Prostate gland (tissue), 2 donors: ENCODE measurements at places on chromosomes 2 and 18.
A peak's percentile ranks its signal among the peaks of the same experiment; 100 is the strongest.

DNA sequence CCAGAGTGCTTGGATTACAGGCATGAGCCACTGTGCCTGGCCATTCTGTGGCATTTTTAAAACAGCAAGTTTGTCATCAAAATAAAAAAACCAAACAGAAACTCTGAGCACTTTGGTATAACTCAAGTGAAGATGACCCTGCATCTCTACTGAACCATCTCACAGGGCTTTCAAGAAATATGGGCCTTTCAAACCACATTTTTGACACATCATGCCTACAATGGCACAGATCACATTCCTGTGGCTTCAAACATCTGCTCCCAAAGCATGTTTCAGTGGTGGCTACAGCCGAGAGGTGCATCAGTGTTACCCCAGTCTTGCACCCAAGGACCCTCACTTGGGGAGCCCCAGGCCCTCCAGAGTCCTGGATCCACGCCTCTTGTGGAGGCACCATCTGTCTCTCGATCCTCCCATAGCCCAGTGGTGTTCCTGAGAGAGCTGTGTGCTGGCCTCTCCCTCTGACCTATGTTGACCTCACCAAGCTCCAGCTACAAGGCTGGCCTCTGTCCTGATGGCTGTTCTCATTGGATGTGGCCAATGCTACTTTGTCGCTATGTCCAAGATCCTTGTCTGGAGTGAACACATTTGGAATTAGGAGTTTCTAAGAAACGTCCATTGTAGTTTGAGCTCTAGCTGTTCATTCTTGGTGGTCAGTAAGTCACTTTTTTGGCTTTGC, 55.2 kb upstream of the RALBP1 start:
- no peak for DNase-seq

- DNase-seq, result no peak
Observed at GRCh38 chr18:28723506-28723905, 546.6 kb upstream of the CDH2 start.

GRCh38 chr2:86337244-86337835, at the start of gene REEP1:
REEP1 (minus strand) TSS chr2:86337626; CDS start chr2:86337510, 116 bp downstream.
- no peak for DNase-seq

GRCh38 chr18:61808286-61808685, 84.5 kb downstream of the RNF152 start:
- DNase-seq, result no peak

- DNase-seq, result no peak
Observed at GRCh38 chr18:54945576-54946125, 13.6 kb downstream of the CCDC68 start.

DNA sequence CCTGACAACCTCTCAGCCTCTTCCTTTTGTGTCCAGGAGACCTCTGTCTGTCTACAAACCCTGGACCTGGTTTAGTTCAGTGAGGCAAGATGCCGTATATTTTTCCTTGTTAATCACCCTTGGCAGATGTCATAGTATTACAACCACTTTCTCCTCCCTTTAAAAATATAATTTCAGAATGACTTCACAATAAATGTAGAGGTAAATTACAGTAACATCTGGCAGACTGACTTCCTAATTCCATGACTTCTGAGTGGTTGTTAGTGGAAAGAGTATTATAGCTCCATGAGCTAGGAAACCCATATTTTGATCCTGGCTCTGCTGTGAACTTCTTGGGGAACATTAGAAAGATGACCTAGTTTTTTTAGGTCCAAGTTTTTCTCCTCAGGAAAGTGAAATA, 39.5 kb downstream of the SPATS2L start:
- DNase-seq, result no peak

GRCh38 chr2:177670791-177671535, 278.4 kb downstream of the AGPS start:
- DNase-seq, result no peak

GRCh38 chr2:198236338-198236737, 431.9 kb downstream of the PLCL1 start:
- DNase-seq, result no peak

DNA sequence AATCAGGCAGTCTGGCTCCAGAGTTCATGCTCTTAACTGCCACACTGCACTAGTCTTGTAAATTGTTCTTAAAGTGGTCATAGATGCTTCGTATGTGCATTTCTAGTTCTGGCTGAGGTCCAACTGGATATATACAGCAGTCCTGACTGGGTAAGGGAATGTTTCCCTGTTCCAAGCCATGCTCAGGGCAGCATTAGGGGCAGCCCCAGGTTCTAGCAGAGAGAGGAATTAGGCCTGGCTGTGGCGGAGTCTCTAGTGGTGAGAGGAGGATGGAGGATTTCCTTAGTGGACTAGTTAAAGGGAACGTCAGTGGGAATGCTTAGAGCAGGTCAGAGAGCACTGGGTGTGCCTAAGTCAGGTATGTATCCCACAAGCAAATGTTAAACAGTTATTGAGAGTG, 28.0 kb downstream of the UBE2E3 start:
- no peak for DNase-seq

DNA sequence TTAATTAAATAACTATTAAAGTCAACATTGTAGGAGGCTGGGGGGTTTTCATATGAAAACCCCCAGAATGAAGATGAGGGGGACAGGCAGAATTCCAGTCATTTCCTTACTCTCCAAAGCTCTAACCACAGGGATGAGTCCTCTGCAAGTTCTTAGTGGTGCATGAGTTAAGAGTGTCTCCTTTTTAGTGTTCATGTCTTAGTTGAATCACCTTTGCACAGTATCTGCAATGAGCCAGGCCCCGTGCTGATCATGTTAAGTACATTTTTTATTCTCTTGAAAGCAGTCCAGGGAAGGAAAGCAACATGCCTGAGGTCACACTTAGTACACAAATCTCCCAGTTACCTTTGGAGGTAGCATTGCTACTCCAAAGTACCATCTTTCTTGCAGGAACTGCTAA, 25.7 kb upstream of the MSGN1 start:
- DNase-seq, result no peak

- no peak for DNase-seq
Observed at GRCh38 chr2:170703776-170704476, 11.2 kb upstream of the SP5 start.

GRCh38 chr2:43210467-43211303, 15.7 kb downstream of the ZFP36L2 start:
- DNase-seq, result no peak

GRCh38 chr18:5717256-5717655, 173.5 kb upstream of the EPB41L3 start:
- DNase-seq, result no peak

DNA sequence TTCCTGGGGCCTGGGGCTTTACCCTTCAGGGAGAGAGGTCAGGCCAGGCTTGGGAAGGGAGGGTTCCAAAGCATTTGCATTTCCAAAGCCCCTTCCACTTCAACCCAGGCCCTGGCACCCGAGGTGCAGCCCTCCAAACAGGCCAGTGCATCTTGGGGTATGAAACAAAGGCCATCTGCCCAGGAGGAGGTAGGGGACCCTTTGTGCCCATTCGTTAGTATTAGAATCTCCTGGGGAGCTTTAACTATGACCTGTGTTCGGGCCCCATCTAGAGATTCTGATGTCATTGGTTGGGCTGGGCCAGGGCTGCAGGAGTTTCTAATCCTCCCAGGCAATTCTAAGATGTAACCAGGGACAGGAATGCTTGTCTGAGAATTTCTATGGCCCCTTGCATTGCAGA, 73.6 kb downstream of the CIB4 start:
- DNase-seq, result no peak

- no peak for DNase-seq
Observed at GRCh38 chr18:53971331-53971730, 253.1 kb downstream of the MBD2 start.

DNA sequence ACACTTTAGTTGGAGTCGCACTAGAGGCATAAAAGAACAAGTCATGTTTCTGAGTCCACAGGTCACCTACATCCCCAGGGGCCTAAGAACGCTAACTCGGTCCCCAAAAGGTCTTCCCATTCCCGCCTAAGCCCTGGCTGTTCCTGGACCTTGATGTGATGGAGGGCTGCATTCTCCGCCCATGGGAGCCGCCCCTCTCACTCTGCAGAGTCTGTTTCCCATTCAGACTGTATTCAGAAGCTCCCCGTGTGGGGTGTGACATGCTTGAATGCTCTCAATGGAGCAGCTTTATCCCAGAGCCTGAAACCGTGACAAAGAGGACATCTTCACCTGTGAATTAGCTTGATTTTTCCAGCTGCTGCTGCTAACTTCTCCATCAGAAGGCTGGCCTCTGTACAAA, 319.0 kb upstream of the KLHL29 start:
- no peak for DNase-seq

GRCh38 chr2:189673661-189674373, 653 bp upstream of the ANKAR start:
- DNase-seq, result no peak

DNA sequence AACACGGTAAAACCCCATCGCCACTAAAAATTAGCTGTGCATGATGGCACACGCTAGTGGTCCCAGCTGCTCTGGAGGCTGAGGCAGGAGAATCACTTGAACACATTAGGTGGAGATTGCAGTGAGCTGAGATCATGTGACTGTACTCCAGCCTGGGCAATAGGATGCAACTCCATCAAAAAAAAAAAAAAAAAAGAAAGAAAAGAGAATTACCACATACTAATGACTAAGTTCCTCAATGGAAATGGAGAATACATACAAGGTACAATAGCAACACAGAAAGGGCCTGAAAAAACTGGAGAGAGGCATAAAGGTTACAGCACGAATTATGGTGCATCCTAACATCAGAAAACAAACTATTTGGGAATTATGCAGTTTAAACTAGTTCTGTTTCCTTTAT, 81.3 kb downstream of the CDH2 start:
- no peak for DNase-seq

DNA sequence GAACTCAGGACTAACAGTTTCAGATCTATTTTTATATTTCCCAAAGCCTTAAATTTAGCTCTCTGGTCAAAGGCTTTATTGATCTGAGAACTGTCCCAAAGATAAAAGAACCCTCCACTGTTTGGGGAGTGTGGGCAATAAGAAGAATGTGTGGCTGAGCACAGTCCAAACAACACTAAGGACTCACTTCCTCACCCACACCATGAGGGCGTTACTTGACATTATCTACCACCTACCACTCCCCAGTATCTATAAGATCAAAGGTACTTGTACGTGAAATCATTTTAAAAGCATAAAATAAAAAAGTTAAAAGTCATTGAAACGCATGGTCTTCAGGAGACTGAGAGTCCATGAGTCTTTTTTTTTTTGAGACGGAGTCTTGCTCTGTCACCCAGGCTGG, 54.6 kb upstream of the NFU1 start:
- DNase-seq, result no peak

DNA sequence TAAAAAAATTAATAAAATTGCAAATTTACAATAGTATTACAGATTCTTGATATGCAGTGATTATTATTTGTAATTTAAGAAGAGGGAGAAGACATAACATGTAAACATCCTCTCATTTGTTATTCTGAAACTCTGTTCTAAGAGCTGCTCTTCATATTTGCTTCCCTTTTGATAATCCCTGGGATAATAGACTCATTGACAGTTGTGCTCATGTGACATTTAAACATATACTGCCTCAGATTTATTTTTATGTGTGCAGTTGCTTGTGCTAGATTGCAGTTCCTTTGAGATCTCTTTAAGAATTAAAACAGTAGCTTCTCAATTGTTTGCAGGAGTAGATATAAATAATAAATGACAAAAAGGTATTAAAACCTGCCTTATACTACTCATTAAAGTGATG, 605.1 kb upstream of the CNTNAP5 start:
- no peak for DNase-seq

DNA sequence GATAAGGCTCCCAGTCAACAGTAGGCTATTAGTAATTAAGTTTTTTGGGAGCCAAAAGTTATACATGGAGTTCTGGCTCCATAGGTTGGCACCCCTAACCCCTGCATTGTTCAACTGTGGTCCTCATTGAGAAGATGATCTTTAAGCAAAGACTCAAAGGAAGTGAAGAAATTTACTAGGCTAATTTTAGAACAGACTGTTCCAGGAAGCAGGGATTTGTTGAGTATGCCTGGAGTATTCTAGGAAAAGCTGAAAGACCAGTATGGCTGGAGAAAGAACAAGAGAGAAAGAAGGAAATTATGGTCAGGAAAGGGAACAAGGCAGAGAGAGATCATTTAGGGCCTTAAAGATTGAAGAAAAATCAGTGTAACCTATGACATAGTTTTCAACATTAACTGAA, 125.1 kb downstream of the PMAIP1 start:
- DNase-seq, result no peak

DNA sequence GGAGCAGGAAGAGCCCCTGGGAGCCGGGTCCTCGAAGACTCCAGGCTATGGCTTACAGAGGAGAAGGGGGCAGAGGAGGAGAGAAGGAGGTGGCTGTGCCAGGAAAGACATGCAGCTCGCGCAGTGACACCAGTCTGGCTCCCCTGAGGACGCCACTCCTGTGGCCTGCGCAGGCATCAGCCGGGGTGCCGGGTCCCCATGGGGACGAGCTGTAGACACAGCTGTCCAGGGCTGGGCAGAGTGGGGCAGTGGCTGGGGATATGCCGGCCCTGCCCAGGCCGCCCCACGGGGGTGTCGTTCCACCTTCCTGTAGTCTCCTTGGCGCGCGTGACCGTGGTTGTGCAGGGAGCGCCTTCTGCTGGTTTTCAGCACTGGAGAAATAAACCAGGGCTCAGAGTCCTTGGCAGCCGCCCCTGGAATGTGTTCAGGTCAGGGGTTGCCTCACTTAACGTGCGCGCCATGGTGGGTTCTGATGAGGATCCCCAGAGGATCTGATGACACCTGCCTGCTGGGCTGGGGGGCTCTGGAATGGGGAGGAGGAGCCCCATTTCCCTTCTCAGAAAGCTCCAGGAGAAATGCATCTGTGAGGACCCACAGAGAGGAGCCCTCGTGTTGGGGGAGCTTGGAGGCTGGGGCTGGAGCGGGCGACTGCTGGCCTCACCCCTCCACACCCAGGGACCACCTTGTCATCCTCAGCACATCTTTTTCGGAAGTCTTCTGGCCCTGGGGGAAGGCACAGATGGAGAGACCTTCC, 26.7 kb downstream of the RAMP1 start:
- DNase-seq, result no peak

GRCh38 chr2:138182937-138183312, 218.7 kb downstream of the HNMT start:
- no peak for DNase-seq

DNA sequence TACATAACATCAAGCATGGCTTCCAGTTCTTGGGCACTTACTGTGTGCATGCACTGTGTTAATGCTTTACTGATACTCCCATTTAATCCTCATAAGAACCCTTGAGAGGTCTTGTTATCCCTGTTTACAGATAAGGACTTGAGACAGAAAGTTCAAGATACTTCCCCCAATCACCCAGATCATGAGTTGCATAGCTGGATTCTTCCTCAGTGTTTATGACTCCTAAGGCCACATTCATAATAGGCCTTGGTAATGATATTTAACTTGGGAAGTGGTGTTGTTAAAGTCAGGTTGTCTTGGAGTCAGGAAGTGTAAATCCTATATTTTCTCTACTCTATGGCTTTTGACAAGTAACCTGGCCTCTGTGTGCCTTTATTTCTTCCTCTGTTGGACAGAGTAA, 22.7 kb downstream of the NOSTRIN start:
- DNase-seq, result no peak

GRCh38 chr2:3024401-3024935, 353.1 kb downstream of the EIPR1 start:
- DNase-seq, result no peak

GRCh38 chr18:63773551-63773950, 1.7 kb upstream of the SERPINB7 start:
- no peak for DNase-seq

GRCh38 chr2:23330214-23330613, 54.8 kb upstream of the KLHL29 start:
- DNase-seq, result no peak

- no peak for DNase-seq
Observed at GRCh38 chr2:100293341-100294161, 28.8 kb downstream of the LONRF2 start.

GRCh38 chr2:79935771-79936657, 368.5 kb downstream of the LRRTM1 start:
- DNase-seq, result peak; percentile 9
